Right renal cortex interstitium (tissue), 3 donors: ENCODE measurements at places on chromosomes 12 and 14. TPM values are rescaled to one million over a fixed set of nuclear protein-coding genes. Genes with fewer than 3 reads are reported as not detected.

NYNRIN gene
- polyA plus RNA-seq: 40.4 TPM

MOAP1 gene
- polyA plus RNA-seq: 47.6 TPM

PTGER2 gene
- polyA plus RNA-seq: 6.8 TPM

EML5 gene
- 3.4 TPM for polyA plus RNA-seq

PTPRQ gene
- polyA plus RNA-seq: 21.9 TPM

GRIP1 gene
- polyA plus RNA-seq: 23.4 TPM

AKAP6 gene
- 2.0 TPM for polyA plus RNA-seq

FSCB gene
- not detected for polyA plus RNA-seq

PROX2 gene
- 0.39 TPM for polyA plus RNA-seq

NPFF gene
- polyA plus RNA-seq: 0.40 TPM

WDHD1 gene
- polyA plus RNA-seq: 18.5 TPM

TMTC1 gene
- 34.1 TPM for polyA plus RNA-seq

DGKA gene
- 17.2 TPM for polyA plus RNA-seq
